ENCODE measurements at places on chromosomes 13 and 19. TPM values are rescaled to one million over a fixed set of nuclear protein-coding genes. Genes with fewer than 3 reads are reported as not detected.

C5AR1 gene
- total RNA-seq = 64.0 TPM

WDR87 gene
- not detected for total RNA-seq

DNA sequence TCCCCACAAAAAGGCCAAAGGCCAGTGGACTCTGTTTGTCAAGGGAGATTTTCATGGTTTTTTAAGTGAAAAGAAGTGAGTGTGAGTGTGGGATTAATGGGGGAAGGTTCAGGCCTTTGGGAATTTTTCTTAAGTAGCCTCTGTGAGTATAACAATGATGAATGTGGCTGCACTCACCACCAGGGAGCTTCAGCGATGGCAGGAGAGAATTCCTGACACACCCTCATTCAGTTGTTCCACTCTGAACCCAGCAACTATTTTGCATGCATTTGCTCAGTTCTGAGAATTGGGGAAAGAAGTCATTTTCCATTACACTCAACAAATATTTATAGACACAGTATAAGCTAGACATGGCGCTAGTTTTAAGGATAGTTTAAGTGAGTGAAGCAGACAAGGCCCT, 117.9 kb downstream of the CCNA1 start:
- no peak for DNase-seq

- no peak for DNase-seq
Measured at GRCh38 chr13:28056426-28056825, 44.0 kb downstream of the FLT3 start.

DNA sequence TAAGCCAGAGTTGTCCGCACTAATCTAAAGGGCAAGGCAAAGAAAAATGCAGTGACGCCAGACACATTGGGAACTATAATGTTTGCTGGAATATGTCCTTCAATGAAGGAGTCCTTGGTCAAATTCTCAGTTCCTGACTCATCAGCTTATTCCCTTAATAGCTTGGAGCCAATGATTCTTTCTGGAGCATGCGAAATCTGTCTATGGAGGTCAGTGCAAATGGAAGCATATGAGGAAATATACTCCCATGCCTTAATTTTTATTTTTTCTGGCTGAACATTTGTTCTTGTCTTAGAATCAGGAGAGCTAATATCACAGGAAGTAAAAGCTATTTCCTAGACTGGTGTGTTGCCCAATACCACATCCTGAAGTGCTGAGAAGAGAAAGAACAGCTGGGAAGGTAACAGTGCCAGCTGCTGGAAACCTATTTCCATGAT, 289.8 kb upstream of the SPRY2 start:
- no peak for DNase-seq

- no peak for DNase-seq
Measured at GRCh38 chr19:49665036-49665350, 664 bp downstream of the IRF3 start.

DNA sequence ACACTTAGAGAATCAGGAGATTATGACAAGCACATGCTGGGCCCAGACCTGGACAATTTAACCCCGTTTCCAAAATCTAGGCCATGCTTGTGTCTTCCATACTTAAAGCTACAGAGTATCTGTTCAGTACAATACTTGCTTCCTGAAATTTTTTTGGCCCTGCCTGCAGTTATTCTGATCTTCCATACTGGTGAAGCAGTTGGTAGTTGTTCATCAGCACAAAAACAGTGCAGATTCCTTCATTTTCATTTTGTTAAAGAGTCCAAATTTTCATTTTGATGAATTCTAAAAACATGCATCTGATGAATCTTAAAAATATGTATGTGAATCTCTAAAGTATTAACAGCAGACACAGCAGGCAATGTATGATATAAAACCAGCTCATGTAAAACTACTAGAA, 49.2 kb downstream of the POLR1D start:
- no peak for DNase-seq
